Right lobe of liver (tissue), 6 donors: ENCODE measurements at places on chromosomes 3 and 15.

DNA sequence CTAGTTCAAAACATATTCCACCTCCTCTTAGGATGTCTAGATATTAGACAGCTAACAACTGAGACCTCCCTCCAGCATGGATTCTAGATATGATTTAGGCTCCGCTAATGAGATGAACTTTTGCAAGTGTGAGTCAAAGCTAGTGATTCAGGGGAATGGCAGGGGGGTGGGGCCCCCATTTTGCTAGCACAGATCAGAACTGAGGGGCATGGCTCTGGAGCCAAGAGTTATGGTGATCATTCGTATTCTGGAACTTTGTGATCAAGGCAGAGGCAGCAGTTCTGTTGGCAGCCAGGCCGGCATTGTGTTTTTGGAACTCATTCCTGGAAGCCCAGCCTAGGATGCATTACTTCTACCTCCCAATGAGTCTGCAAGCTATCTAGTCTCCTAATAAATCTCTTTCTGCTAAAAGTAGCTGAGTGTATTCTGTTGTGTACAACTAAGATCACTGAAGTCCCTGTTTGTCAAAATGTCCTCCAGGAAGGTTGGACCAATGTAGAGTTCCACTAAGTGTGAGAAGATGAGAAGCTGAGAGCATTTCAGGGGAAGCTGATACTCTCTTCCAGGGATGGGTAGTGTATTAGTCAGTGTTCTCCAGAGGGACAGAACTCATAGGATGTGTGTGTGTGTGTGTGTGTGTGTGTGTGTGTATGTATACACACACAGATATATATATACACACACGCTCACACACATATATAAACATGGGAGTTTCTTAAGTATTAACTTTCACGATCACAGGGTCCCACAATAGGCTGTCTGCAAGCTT is 312.7 kb downstream of the TLE3 start:
- no peak overlapping the region for H3K4me3 ChIP-seq
- no peaks in the 10 kb centered on the region for H3K27me3 ChIP-seq
- DNase-seq: no peak
- no peak overlapping the region for H3K27ac ChIP-seq
- no peaks in the 10 kb centered on the region for H3K4me1 ChIP-seq

- H3K4me3 ChIP-seq: no peak overlapping the region
- no peaks in the 10 kb centered on the region for H3K4me1 ChIP-seq
- no peaks in the 10 kb centered on the region for H3K36me3 ChIP-seq
- H3K27me3 ChIP-seq: no peaks in the 10 kb centered on the region
- no peak overlapping the region for H3K27ac ChIP-seq
- DNase-seq: no peak
Observed at GRCh38 chr3:170889132-170889531, 19.1 kb upstream of the RPL22L1 start.

DNA sequence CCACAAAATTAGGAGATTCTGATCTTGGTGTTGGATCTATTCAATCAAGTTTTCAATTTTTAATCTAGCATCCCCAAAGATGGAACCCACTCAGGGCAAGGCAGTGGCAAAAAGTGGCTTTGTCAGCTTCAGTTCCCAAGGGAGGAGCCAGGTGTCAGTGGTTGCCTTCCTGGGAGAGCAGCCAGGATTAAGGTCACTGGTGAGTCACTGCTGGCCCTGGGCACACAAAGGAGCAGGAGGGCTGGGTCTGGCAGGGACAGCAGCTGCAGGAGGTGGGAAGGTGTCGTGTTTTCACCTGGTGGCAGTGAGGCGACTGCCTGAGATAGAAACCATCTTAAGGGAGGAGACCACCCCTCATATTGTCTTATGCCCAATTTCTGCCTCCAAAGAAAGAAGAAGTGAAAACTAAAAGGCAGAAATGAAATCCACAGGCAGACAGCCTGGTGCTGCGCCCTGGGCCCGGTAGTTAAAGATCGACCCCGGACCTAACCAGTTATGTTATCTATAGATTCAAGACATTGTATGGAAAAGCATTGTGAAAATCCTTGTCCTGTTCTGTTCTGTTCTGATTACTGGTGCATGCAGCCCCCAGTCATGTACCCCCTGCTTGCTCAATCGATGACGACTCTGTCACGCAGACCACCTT is 5.9 kb upstream of the KLHL25 start:
- no peaks in the 10 kb centered on the region for H3K4me1 ChIP-seq
- DNase-seq: peak; percentile 82
- H3K4me3 ChIP-seq: no peak overlapping the region
- no peaks in the 10 kb centered on the region for H3K36me3 ChIP-seq

GRCh38 chr3:66138336-66139313 is 82.2 kb upstream of the SLC25A26 start:
- H3K27ac ChIP-seq: no peak overlapping the region
- H3K4me3 ChIP-seq: no peak overlapping the region
- H3K27me3 ChIP-seq: no peaks in the 10 kb centered on the region
- DNase-seq: peak; percentile 61
